ENCODE measurements at places on chromosomes 4 and X.

DNA sequence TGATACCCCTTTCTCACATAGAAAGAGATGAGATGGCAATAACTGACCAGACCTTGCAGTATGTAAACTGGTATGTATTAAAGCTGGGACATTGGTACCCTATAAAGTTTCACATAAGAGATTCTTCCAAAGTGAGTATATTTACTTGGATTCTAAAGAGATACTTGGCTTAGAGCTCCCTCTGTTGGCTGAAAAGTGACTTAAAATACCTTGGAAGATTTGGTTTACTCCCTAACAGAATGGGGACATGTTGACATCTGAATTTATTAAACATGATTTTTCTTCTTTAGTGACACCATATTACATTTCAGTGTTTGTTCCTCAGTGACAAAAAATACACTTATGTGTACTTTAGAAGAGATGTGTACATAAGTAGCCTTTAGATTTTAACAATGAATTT is 47.9 kb upstream of the RGN start:
- no peak overlapping the region for H3K4me3 ChIP-seq
- H3K27me3 ChIP-seq = no peaks in the 10 kb centered on the region
- peaks cover 3% of the 10 kb centered on the region for H3K4me1 ChIP-seq
- peaks cover 4% of the 10 kb centered on the region for H3K36me3 ChIP-seq

DNA sequence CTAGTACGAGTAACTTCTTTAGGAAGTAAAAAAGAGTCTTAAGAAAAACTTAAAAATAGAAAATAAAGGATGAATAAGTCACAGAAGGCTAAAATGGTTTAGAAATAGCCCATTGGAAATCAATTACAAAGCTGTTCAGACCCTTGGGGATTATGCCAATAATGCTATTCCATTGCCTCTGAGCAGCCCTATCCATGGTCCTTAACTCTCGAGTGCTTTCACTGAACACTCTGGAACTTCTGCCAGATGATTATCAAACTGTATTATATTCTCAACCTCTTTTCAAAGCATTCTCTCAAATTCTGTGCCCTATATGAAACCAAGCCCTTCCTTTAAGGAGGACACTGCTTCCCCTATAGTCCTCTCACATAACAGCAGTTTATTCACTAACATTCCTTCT is 17.0 kb downstream of the SLC9B1 start:
- H3K27ac ChIP-seq = no peak overlapping the region
- DNase-seq = no peak
- H3K36me3 ChIP-seq = no peaks in the 10 kb centered on the region
- no peaks in the 10 kb centered on the region for H3K4me1 ChIP-seq

- H3K27me3 ChIP-seq = no peaks in the 10 kb centered on the region
- no peak overlapping the region for H3K27ac ChIP-seq
- H3K36me3 ChIP-seq = no peaks in the 10 kb centered on the region
Observed at GRCh38 chrX:9494771-9495170, 29.9 kb downstream of the TBL1X start.

GRCh38 chrX:103453655-103454054 is 65.6 kb downstream of the RAB40A start:
- no peak for DNase-seq
- no peaks in the 10 kb centered on the region for H3K4me1 ChIP-seq
- no peak overlapping the region for H3K4me3 ChIP-seq
- no peaks in the 10 kb centered on the region for H3K36me3 ChIP-seq

DNA sequence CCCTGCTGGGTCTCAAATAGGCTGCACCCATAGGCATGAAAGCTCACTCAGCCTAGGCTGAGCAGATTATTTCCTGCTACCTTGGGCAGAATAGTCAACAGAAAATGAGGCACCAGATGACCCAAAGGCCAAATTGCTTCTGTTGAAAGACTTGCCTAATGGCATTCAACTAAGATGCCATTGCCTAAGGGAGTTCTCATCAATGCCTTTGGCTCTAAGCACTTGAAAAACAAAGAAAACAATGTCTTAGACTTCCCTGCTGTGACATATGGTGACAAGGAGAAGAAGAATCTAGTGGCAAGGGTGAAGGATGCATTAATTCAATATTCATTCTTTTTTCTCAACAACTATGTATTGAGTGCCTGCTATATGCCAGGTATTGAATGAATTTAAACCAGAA is 25.7 kb upstream of the PCDH19 start:
- H3K4me3 ChIP-seq = no peak overlapping the region
- no peak for DNase-seq
- no peaks in the 10 kb centered on the region for H3K36me3 ChIP-seq
- no peaks in the 10 kb centered on the region for H3K4me1 ChIP-seq
- no peaks in the 10 kb centered on the region for H3K27me3 ChIP-seq

GRCh38 chr4:4425119-4425690 is 38.3 kb downstream of the NSG1 start:
- H3K36me3 ChIP-seq = peaks cover 62% of the 10 kb centered on the region
- H3K4me3 ChIP-seq = no peak overlapping the region
- DNase-seq = no peak
- no peak overlapping the region for H3K27ac ChIP-seq
- no peaks in the 10 kb centered on the region for H3K4me1 ChIP-seq
- H3K27me3 ChIP-seq = no peaks in the 10 kb centered on the region

DNA sequence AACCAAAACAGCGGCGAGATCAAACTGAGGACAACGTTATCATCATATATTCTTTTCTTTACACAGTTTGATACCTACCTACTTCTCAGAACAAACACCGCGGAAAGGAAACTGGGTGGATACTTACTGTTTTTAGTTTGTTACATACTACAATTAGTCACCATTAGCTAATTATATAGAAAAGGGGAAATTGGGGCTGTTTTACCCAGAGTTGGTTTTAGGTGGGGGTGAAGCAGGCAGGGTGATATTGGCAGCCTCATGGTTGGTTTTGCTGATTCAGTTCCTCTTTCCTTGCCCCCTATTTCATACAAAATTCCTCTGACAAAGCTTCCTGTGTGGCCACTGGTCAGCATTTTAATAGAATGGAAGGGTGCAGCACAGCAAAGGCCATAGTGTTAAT is 77.8 kb downstream of the SORBS2 start:
- no peak overlapping the region for H3K27ac ChIP-seq
- H3K36me3 ChIP-seq = peaks cover 7% of the 10 kb centered on the region
- H3K4me3 ChIP-seq = no peak overlapping the region
- no peaks in the 10 kb centered on the region for H3K27me3 ChIP-seq
- no peaks in the 10 kb centered on the region for H3K4me1 ChIP-seq
- DNase-seq = no peak

DNA sequence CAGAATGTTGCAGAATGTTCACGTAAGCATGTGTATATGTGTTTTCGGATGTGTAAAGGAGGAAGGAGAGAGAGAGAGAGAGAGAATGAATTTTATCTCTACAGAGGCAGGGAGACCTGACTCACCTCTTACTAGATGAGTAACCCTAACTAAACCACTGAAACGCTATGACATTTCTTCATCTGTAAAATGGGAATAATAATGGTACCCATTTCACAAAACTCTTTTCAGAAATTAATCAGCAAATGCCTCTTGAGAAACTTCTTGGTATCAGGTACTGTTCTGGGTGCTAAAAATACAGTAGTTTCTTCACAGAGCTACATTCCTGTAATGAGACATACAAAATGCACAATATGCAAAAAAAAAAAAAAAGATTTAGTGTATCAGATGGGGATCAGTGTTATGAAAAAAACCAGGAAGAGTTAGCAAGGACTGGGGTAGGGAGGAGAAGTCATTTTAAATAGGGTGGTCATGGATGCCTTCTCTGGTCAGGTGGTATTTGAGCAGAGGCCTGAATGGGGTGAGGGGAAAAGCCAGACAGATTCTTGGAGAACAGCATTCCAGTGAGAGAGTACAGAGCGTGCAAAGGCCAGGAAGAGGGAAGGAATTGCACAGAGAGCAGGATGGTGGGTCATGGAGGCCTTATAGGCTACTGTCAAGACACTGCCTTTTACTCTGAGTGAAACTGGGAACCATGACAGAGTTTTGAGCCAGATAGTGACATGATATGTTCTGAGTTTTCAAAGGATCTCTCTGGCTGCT is 84.9 kb upstream of the SPANXB1 start:
- no peak for DNase-seq
- H3K4me3 ChIP-seq = no peak overlapping the region
- no peaks in the 10 kb centered on the region for H3K4me1 ChIP-seq
- no peaks in the 10 kb centered on the region for H3K27me3 ChIP-seq

GRCh38 chrX:154015581-154016264 is 4.0 kb downstream of the IRAK1 start:
- no peak overlapping the region for H3K4me3 ChIP-seq
- no peak for DNase-seq
- H3K36me3 ChIP-seq = peaks cover 29% of the 10 kb centered on the region
- no peaks in the 10 kb centered on the region for H3K27me3 ChIP-seq
- no peak overlapping the region for H3K27ac ChIP-seq
- H3K4me1 ChIP-seq = peaks cover 36% of the 10 kb centered on the region

GRCh38 chr4:183988874-183989273 is 83.8 kb downstream of the STOX2 start:
- H3K27ac ChIP-seq = no peak overlapping the region
- H3K36me3 ChIP-seq = no peaks in the 10 kb centered on the region
- H3K4me1 ChIP-seq = peaks cover 5% of the 10 kb centered on the region
- no peak overlapping the region for H3K4me3 ChIP-seq
- no peaks in the 10 kb centered on the region for H3K27me3 ChIP-seq
- no peak for DNase-seq

- no peak overlapping the region for H3K4me3 ChIP-seq
- peaks cover 16% of the 10 kb centered on the region for H3K4me1 ChIP-seq
- no peaks in the 10 kb centered on the region for H3K27me3 ChIP-seq
- DNase-seq = no peak
- H3K36me3 ChIP-seq = no peaks in the 10 kb centered on the region
- H3K27ac ChIP-seq = no peak overlapping the region
Observed at GRCh38 chr4:184651899-184652298, 2.4 kb downstream of the PRIMPOL start.

DNA sequence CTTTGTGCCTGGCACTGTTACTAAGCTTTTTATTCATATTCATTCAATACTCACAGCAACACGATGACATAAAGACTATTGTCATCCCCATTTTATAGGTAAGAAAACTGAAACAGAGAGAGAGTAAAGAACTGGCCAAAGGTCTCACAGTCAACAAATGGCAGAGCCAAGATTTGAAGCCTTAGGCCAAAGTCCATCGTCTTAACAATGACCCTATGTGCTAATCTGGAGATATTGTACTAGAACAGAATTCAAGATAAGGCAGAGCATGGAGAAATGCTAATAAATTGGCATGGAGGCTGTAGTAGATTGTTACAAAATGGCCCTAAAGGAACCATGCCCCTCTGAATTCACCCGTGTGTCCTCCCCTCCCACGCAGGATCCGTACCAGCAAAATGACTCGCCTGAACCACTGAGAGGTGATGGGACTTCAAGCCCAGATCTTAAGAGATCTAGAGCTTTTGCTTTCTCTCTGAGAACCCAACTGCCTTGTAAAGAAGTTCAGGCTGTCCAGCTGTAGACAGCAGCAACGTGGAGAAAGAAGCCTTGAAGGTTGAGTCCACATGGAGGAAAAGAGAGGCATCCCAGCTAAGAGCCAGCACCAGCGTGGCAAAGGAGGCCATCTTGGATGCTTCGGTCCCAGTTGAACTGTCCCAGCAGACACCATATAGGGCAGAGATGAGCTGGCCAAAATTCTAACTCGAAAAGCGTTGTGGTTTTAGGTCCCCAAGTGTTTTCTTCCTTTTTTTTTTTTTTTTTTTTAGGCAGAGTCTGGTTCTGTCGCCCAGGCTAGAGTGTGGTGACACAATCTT is 52.8 kb upstream of the RBM47 start:
- H3K36me3 ChIP-seq = no peaks in the 10 kb centered on the region
- peak; percentile 53 for DNase-seq
- H3K4me1 ChIP-seq = no peaks in the 10 kb centered on the region
- no peak overlapping the region for H3K27ac ChIP-seq
- H3K4me3 ChIP-seq = no peak overlapping the region
- H3K27me3 ChIP-seq = no peaks in the 10 kb centered on the region

GRCh38 chrX:15942307-15942706 is 87.7 kb upstream of the AP1S2 start:
- no peak overlapping the region for H3K27ac ChIP-seq
- no peaks in the 10 kb centered on the region for H3K27me3 ChIP-seq
- H3K4me1 ChIP-seq = no peaks in the 10 kb centered on the region
- H3K36me3 ChIP-seq = no peaks in the 10 kb centered on the region

- peak overlapping the region; percentile 81 for H3K27ac ChIP-seq
- peaks cover 14% of the 10 kb centered on the region for H3K4me1 ChIP-seq
- peak; percentile 48 for DNase-seq
- no peak overlapping the region for H3K4me3 ChIP-seq
- no peaks in the 10 kb centered on the region for H3K27me3 ChIP-seq
Observed at GRCh38 chrX:30627818-30628652, 25.2 kb upstream of the GK start.

DNA sequence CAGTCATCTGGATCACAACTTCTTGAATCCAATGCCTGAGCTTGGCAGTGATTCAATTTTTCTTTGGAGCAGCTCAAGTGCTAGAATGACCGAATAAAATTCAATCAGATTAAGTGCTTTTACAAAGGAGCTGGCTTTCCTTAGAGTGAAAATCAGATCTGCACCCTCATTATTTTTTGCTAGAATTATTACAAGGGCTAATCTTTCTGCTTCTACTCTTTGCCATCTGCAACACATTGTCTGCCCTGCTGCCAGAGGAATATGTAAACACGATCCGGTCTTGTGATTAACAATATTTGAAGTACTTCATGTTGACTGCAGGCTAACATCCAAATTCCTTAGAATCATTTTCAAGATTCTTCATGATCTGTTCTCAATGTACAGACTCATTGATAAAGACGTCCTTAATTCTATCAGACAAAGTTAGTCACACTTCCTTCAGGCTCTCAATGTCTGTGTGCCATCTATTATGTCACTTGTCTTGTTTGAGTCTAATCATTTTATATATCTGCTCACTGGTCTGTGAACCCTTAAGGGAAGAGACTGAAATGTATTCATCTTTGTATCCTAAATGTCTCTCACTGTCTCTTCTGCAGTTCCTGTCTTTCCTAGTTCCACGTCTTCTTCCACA is 531.2 kb downstream of the GALNTL6 start:
- H3K36me3 ChIP-seq = no peaks in the 10 kb centered on the region
- H3K27ac ChIP-seq = no peak overlapping the region
- no peaks in the 10 kb centered on the region for H3K4me1 ChIP-seq
- no peaks in the 10 kb centered on the region for H3K27me3 ChIP-seq

- peaks cover 9% of the 10 kb centered on the region for H3K4me1 ChIP-seq
- peak overlapping the region; percentile 60 for H3K27ac ChIP-seq
- no peaks in the 10 kb centered on the region for H3K36me3 ChIP-seq
- no peaks in the 10 kb centered on the region for H3K27me3 ChIP-seq
- H3K4me3 ChIP-seq = no peak overlapping the region
- DNase-seq = peak; percentile 75
Observed at GRCh38 chr4:99413140-99413539, 22.0 kb downstream of the ADH7 start.
